ENCODE measurements at places on chromosomes 6 and 20. TPM values are rescaled to one million over a fixed set of nuclear protein-coding genes. Genes with fewer than 3 reads are reported as not detected.

DNA sequence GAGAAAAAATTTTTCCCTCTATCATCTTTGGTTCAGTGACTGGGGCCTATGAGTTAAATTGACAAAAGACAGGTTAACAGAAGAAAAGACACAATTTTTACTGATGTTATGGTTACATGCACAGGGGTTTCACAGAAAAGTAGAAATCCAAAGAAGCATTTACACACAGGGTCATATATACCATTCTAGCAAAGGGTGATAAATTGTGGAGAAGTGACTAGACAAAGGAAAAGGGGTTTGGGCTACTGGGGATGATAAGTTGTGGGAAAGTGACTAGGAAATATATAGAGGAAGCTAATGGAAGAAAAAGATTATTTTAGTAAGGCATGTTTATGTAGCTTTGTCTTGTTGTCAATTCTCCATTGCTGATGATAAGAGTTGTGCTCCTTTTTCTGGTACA is 276.7 kb upstream of the JARID2 start:
- DNase-seq, result no peak

DNA sequence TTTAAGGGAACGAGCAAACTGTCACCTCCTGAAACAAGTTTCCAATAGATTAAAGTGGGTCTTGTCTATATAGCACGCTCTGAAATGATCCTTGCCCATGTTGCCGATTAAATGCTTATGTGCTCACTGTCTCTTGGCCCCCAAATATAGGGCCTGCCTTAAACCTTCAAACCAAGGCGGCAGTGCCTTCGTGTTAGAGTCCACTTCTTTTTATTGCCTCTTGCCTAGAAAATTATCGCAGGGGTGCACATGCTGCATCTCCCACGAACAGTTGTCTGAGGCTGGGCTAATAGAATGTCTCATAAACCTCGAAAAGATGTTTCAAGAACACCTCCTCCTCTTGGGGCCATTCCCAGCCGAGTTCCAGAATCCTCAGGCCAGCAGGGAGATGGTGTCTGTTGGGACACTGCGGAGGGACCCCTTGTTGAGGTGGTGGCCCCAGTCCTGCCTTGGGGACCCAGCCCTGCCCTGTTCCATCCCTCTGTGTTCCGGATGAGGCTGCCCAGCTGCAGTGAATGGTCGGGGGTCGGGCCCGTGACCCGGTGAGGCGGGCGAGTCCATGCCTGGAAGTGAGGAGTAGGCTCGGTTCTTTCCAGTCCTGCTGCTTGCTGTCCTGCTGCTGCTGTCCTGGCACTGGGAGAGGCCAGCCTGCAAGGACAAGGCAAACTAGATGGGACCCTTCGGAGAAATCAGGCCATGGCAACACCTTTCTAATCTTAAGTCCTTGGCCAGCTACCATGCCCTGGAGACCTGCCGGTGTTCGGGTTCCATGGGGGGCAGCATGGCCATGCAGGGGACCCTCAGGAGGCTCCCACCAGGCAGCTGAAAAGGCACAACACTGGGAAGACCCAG is 34.7 kb upstream of the SLCO4A1 start:
- DNase-seq, result no peak

The COX4I2 gene
- total RNA-seq, result not detected

The CST5 gene
- not detected for total RNA-seq

DNA sequence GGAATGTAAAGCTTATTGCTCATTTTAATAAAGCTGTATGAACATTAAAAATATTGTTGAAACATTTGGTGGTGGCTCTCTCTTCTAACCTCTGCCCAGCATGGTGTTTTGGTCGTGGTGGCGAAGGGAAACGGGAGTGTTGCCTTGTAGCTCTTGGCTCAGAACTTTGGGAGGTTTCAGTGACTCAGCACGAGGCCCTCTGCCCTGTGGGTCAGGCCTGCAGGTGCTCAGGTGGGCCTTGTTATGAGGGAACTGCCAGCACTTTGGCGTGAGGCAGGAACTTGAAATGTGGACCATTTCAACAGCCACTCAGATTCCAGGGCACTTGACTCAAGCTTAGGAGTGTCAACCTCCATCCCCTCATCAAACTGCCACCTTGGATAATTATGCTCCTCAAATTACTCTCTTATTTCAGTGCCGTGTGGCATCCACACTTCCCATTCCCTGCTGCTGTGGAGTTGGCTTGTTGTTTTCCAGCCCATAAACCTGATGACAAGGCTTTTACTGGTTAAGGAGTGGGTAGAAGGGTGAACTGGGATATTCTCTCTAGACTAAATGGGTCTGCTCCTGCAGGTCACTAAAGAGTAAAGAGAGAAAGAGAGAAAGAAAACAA is 36.3 kb downstream of the PRDM1 start:
- DNase-seq, result no peak

- DNase-seq, result no peak
Measured at GRCh38 chr6:109676724-109677123, 14.3 kb downstream of the AK9 start.

The TRIM15 gene
- not detected for total RNA-seq

GRCh38 chr6:132651062-132651461 is 7.9 kb downstream of the TAAR1 start:
- DNase-seq, result no peak

DNA sequence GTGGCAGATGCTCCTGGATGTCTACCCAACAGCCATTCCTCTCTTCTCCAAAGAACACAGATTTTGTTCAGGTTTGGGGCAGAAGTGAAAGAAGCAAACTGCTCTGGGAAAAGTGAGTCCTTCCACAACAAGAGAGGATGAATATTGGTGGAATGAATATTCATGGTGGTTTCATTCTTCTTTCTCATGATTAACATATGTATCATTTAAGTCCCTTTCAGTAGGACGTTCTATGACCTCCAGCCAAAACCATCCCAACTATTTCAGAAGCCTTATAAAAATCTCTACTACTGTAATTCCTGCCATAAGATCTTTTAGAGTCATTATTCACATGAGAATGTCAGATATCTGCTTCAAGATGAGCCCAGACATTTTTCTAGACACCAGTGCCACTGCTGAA is 44.4 kb downstream of the MDN1 start:
- no peak for DNase-seq

The CDH26 gene
- 0.22 TPM for total RNA-seq

- DNase-seq, result no peak
Measured at GRCh38 chr6:73704798-73705197, 8.8 kb downstream of the CD109 start.

The PKIB gene
- total RNA-seq, result not detected

All from lung microvascular endothelial cell (primary cell).